Aorta (tissue), 5 donors: ENCODE measurements at places on chromosomes 16 and 17. TPM values are rescaled to one million over a fixed set of nuclear protein-coding genes. Genes with fewer than 3 reads are reported as not detected.

GRCh38 chr17:60522889-60523626 lies 3.0 kb downstream of the APPBP2 start:
- peaks cover 3% of the 10 kb centered on the region for H3K4me1 ChIP-seq
- no peaks in the 10 kb centered on the region for H3K27me3 ChIP-seq
- H3K4me3 ChIP-seq = no peak overlapping the region
- H3K27ac ChIP-seq = no peak overlapping the region

- no peak for DNase-seq
- H3K36me3 ChIP-seq = peaks cover 2% of the 10 kb centered on the region
- no peaks in the 10 kb centered on the region for H3K27me3 ChIP-seq
- H3K4me3 ChIP-seq = no peak overlapping the region
These were observed 7.9 kb upstream of the SOST start for GRCh38 chr17:43766413-43767052.

GRCh38 chr17:79670537-79671084 lies 59.8 kb upstream of the RBFOX3 start:
- no peak overlapping the region for H3K4me3 ChIP-seq
- DNase-seq = no peak
- H3K4me1 ChIP-seq = no peaks in the 10 kb centered on the region
- H3K27me3 ChIP-seq = no peaks in the 10 kb centered on the region

GRCh38 chr16:10752843-10753523 lies 9.3 kb downstream of the NUBP1 start:
- H3K36me3 ChIP-seq = no peaks in the 10 kb centered on the region
- H3K27ac ChIP-seq = no peak overlapping the region
- H3K27me3 ChIP-seq = no peaks in the 10 kb centered on the region
- DNase-seq = peak; percentile 91
- H3K4me1 ChIP-seq = no peaks in the 10 kb centered on the region

DNA sequence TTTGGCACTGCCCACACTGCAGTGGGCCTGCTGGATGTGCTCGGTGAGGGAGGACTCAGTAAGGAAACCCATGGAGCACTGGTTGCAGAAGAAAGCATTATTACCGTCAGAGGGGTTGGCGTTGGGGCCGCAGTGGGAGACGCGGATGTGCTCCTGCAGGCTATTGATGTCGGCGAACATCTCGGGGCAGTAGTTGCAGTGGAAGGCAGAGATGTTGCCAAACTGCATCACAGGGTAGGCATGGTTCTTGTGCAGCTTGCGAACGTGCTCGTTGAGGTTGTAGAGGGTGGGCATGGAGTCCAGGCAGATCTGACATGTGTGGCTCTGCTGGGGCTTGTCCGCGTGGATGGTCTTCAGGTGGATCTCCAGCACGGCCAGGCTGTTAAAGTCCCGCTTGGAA lies 218.4 kb downstream of the ZNF423 start:
- no peaks in the 10 kb centered on the region for H3K4me1 ChIP-seq
- no peaks in the 10 kb centered on the region for H3K36me3 ChIP-seq
- no peak overlapping the region for H3K4me3 ChIP-seq
- DNase-seq = no peak

ATP1B2 gene
- 7.2 TPM for total RNA-seq

SGSM2 gene
- 48.2 TPM for total RNA-seq

SNAI3 gene
- 0.27 TPM for total RNA-seq

GRCh38 chr16:85251225-85251760 lies 139.0 kb upstream of the CIBAR2 start:
- H3K36me3 ChIP-seq = no peaks in the 10 kb centered on the region
- H3K4me1 ChIP-seq = no peaks in the 10 kb centered on the region
- DNase-seq = no peak
- no peaks in the 10 kb centered on the region for H3K27me3 ChIP-seq
- no peak overlapping the region for H3K4me3 ChIP-seq
- no peak overlapping the region for H3K27ac ChIP-seq

DNA sequence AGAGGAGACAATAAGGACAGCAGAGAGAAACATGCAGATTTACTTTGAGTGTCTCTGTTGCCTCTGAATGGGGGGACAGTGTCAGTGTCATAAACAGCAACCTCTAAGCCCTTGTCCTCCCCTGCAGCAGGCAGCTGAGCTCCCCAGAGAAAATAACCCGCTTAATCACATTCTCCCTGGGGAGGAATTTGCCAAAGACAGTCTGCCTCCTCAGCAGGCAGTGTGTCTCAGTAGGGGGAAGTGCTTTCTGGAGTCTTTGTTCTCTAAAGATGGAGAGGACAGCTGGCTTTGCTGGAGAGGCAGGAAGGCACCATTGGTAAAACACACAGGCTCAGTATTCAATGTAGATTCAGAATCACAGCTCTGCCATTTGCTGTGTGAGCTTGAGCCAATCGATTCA lies 16.1 kb downstream of the TEKT5 start:
- no peak overlapping the region for H3K4me3 ChIP-seq
- DNase-seq = no peak
- H3K27me3 ChIP-seq = no peaks in the 10 kb centered on the region
- H3K27ac ChIP-seq = no peak overlapping the region

KRTAP16-1 gene
- not detected for total RNA-seq

GRCh38 chr16:72848759-72849664 lies 198.9 kb downstream of the ZFHX3 start:
- H3K4me1 ChIP-seq = peaks cover 9% of the 10 kb centered on the region
- peak overlapping the region; percentile 87 for H3K27ac ChIP-seq
- peak; percentile 99 for DNase-seq
- H3K27me3 ChIP-seq = no peaks in the 10 kb centered on the region
- H3K36me3 ChIP-seq = no peaks in the 10 kb centered on the region

GRCh38 chr17:81913394-81914102 lies 2.3 kb upstream of the PCYT2 start:
- no peaks in the 10 kb centered on the region for H3K36me3 ChIP-seq
- H3K27ac ChIP-seq = no peak overlapping the region
- no peaks in the 10 kb centered on the region for H3K27me3 ChIP-seq
- H3K4me3 ChIP-seq = no peak overlapping the region

KRT9 gene
- not detected for total RNA-seq

- no peaks in the 10 kb centered on the region for H3K27me3 ChIP-seq
- H3K36me3 ChIP-seq = no peaks in the 10 kb centered on the region
- H3K4me1 ChIP-seq = no peaks in the 10 kb centered on the region
- H3K4me3 ChIP-seq = no peak overlapping the region
These were observed 140.0 kb downstream of the CHD9NB start for GRCh38 chr16:52912565-52913173.

EMC6 gene
- total RNA-seq = 25.7 TPM
